GDM1 (cell line): ENCODE measurements at places on chromosomes 2 and 18.

DNA sequence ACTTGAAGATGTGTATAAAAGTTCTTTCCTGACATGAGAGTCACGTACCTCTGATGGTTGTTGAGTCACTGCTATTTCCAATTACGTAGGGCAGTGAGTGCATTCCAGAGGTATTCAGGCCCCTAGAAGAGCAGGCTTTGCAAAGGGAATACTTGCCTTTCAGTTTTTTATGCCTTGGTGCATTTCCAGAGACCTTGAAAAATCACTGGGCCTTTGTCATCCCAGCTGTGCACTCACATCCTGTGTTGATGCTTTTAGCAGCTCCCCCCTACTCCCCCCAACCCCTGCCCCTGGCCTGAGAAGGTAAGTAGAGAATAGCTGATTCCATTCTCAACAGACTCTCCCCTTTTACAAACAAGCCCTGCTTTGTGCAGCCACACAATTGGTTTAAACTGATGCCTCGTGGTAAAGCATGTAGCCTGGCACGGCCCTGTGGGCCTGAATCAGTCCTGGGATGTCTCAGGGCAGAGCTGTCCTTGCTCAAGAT lies 174.2 kb downstream of the PRPF40A start:
- no peak for DNase-seq

DNA sequence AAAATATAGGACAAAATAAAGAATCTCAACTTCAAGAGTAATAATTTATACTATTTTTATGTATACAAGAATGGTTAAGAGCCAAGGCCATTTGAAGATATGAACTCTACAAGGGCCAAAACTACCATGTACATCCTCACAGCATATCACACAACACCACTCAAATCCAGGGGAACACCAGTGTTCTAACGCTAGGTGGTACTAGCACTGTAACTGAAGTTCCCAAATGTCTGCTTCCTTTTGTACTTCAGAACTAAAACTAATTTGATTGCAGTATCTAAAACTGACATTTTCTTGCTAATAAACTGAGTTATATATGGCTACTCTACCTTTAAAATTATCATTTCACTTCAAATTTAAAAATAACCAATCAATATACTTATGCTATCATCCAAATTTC lies 47.0 kb downstream of the REV1 start:
- DNase-seq = no peak

DNA sequence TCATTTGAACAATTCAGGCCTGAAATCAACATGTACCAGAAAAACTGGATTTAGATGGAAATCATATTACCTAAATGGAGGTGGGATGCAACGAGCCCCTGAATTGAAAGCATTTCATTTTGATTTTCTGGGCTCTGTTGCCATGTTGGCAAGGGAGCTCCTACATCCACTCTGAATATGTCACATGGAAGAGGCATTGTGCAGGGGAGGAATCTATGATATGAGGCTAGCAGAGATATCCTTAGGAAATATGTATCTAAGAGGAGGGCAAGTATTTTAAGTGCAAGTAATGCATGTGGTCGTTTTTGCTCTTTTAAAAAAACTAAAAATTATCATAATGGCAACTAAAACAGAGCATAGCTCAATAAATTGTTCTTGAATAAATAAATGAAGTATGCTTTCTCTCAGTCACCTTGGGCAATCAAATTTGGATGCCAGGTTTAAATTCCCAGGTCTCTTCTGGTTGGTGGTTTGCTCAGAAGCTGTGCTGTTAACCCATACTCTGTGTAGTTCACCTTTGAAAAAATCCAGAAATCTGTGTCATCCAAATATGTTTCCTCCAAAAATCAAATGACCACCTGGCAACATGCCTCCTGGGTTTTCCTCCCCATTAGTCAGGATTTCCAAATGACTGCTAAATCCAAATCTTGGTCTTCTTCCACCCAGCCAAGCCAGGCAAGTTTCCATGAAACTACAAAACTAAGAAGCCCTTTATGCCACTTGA lies 6.5 kb upstream of the LGALSL start:
- no peak for DNase-seq

GRCh38 chr2:178819147-178819875 lies 12.1 kb upstream of the TTN start:
- no peak for DNase-seq

DNA sequence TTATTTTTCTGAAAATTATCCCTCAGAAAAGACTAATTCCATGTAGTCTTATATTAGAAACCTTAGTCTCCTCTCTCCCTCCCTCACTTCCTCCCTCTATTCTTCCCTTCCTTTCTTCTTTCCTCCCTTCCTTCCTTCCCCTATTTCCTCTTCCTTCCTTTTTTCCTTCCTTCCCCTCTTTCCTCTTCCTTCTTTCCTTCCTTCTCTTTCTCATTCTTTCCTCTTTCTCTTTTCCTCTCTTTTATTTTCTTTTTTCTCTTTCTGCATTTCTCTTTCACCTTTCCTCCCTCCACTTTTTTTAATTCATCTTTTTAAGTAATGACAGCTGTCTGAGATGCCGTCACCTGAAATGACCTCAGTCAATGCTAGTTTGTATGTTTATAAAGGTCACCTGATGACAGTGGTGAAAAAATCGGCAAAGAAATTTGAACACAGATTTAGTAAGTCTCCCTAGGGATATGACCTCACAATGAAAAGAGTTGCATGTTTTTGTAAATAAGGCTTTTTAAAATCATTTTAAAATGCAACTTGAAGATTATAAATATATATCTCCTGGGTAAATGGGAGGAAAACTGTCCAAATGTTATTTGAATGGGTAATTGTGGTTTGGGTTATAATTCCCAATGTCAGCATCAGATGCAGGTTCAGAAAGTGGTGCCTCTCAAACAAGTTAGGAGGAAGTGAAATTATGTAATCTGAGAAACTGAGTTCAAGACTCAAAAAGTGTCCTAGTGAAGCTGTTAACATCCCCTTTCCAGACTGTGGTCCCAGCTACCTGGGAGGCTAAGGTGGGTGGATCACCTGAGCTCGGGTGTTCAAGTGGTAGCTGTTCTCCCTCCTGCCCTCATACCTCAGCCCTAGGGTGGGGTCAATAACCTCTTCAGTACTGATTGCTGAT lies 90.3 kb upstream of the ST3GAL5 start:
- DNase-seq = no peak

GRCh38 chr2:227813229-227813561 lies 447 bp upstream of the CCL20 start:
- DNase-seq = no peak

DNA sequence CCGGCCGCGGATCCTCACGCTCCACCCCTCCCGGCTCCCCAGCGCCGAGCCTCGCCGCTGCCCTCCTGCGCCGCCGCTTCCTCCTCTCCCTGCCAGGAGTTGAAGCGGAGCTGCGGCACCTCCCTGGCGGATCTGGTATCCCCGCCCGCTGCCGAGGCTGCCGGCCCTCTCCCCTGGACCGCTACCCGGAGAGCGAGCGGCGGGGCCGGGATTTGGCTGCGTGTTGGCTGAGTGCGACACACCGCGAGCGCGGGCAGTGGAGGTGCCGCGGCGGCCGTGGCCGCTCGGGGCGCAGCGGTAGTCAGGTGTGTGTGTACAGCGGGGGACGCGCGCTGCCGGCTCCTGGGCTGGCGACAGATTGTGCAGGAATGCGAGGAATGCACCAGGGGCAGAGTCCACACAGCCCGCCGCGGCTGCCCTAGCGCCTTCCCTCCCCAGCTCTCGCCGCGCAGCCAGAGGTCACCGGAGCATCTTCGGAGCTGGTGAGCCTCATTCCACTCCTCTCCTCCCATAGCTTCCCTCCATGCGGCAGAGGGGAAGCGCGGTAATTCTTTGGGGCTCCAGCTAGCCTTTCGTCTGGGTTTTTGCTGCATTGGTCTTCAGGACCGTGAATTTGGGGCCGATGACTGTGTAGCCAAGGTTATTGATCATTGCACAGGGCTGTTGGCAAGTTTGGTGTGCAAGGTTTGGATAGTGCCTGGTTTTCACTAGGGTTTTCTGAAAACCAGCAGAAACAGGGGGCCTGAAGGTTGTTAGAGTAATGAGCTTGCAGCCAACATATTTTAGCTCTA lies 1.3 kb downstream of the PKP4 start:
- DNase-seq = no peak

GRCh38 chr18:62611453-62612288 lies 88.8 kb downstream of the ZCCHC2 start:
- no peak for DNase-seq

- no peak for DNase-seq
Observed at GRCh38 chr2:239956818-239957261, 68.3 kb downstream of the NDUFA10 start.

- DNase-seq = no peak
Observed at GRCh38 chr2:17800219-17800618, 16.0 kb upstream of the MSGN1 start.

DNA sequence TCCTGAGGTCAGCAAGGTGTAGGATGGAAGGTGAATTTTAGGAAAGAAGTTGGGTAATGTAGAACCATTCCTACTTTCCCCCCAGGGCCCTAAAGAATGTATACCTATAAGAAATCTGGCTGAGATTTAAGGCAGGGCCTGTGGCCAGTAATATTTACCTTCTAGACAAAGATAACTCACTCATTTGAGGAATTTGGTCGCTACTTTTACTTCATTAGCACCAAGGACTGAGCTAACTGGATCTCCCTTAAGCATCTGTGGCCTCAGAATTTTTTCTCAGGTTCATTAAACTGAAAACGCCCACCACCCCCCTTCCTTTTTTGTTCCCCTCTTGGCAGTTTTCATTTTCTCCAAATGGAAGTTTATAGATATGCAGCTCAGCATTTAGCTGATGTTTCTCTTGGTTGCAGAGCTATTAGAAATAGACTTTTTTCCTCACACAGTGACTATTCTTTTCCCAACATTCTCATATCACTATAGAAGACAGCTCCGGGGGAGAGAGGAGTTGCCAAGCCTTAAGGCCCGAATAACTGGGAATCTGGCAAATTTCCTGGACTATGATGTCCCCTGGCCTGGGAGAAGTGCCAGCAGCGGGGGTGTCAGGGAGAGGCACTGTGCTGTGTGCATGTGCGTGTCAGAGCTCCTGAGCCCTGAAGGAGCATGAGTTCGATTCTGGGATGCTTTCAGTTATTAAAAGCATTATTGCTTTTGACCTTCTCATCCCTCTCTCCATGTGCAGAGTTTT lies 310.9 kb downstream of the PRKCE start:
- DNase-seq = no peak

- peak; percentile 5 for DNase-seq
Observed at GRCh38 chr2:176931588-176932563, 280.7 kb upstream of the HNRNPA3 start.

- DNase-seq = no peak
Observed at GRCh38 chr18:13112982-13113381, 105.6 kb upstream of the LDLRAD4 start.

DNA sequence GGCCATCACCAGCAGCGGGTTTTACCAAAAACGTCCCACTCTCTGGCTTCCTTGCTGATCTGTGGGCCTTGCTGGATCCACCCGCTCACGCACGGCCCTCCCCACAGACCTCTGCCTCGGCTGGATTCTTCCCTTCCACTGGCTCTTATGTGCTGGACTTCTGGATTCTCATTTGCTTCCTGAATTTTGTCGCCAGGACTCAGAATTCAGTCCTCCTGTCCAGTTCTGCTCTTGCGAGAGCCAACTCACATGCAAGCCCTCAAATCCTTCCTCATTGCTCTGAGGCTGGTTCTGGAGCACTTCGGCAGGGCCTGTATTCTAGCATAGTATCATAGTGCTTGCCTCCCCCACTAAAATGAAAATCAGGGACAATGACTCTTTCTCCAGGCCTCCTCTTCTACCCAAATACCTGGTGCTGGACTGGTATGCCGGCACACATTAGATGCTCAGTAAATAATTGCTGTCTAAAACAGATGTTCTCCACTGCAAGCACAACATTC lies 115.5 kb downstream of the ATL2 start:
- no peak for DNase-seq

DNA sequence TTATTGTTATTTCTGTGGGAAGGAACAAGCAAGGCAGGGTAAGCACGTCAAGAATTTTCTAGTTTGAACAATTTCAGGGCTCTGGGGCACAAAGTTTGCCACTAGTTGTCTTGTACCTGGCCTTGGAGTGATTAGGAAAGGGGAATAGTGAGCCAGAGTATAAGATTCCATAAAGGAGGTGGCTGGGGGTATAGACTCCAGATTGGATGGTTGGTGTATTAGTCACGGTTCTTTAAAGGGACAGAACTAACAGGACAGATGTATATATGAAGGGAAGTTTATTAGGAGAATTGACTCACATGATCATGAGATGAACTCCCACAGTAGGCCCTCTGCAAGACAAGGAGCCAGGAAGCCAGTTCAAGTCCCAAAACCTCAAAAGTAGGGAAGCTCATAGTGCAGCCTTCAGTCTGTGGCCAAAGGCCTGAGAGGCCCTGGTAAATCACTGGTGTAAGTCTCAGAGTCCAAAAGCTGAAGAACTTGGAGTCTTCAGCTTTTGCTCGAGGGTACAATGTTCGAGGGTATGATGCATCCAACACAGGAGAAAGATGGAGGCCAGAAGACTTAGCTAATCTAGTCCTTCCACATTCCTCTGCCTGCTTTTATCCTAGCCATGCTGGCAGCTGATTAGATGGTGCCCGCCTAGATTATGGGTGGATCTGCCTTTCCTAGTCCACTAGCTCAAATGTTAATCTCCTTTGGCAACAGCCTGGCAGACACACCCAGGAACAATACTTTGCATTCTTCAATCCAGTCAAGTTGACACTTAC lies 31.5 kb upstream of the PTPRM start:
- no peak for DNase-seq
